ENCODE measurements at places on chromosomes 12 and 14.

DNA sequence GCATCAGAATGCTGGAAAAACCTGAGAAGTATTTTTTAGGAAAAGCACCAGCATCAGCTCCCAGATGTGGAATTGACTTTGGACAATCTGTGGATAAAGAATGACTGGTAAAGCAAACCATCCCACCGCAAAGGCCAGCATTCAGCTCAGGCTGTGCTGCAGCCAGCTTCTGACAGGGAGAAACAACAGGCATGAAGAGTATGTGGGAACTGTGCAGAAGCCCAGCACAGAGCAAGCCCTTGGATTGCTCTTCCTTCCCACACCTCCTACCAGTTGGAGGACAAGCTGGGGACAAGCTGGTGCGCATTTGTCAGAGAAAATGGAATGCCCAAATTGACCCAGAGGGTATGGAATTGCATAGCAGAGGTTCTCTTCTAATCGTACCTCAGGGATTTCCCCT lies 228.1 kb downstream of the ANO2 start:
- no peak for DNase-seq

- peak; percentile 59 for DNase-seq
Observed at GRCh38 chr14:64478634-64479250, 13.4 kb downstream of the AKAP5 start.

DNA sequence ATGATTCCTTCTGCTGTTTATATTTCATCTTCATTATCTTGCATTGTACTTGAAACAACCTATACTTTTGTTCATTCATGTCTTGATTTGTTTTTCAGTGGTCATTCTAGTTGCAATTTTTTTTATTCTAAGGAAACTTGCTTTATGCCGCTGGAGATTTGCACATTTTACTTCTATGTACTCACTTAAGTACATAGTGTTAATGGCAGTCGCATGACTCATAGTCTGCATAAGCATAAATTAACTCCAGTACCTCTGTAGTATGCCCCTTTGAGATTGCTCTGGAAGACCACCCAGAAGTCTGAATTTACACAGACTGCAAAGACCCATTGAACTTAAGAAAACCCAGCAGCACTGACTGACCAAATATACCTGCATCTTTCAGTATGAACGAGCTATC lies 77.0 kb downstream of the MSRB3 start:
- no peak for DNase-seq

- no peak for DNase-seq
Observed at GRCh38 chr12:108312073-108312659, 26.9 kb downstream of the CMKLR1 start.
